ENCODE measurements at places on chromosomes 1 and 21.

DNA sequence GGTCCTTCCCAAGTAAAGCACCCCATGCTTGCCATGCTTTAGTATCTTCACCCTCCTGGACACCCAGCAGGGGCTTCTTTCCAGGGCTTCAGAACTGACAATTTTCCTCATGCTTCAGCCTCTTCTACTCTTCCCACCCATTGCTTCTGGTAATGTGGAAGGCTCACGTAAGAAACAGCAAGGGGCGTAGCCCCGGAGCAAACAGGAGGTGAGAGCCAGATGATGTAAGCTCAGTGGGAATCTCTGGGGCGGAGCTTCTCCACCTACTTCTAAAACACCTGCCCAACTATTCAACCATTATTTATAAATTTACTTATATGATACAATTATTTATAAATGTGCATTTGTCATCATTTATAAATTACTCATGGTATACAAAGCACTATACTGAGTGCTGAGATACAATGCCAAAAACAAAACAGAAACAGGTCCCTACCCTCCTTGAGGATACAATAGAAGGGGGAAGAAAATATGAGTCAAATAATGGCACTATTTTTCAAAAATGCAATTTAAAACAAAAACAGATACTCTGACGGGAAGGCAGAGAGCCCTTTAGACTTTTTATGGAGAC is 140.1 kb upstream of the CAMK1G start:
- no peak for DNase-seq

DNA sequence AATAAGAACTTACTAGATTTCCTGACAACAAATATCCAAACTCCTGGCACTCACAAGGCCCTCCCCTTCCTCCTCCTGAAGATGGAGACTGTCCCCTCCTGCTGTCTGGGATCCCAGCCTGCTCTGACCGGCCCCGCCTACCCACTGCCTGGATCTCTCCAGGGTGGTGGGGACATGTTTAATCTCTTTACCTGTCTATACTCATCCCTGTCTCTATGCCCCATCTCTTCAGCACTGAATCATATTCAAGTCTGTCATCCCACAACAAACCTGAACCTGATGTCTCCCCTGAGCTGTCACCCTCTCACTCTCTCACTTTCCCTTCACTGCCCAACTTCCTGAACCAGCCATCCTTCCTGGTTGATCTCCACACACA is 22.1 kb downstream of the MATN1 start:
- no peak for DNase-seq

DNA sequence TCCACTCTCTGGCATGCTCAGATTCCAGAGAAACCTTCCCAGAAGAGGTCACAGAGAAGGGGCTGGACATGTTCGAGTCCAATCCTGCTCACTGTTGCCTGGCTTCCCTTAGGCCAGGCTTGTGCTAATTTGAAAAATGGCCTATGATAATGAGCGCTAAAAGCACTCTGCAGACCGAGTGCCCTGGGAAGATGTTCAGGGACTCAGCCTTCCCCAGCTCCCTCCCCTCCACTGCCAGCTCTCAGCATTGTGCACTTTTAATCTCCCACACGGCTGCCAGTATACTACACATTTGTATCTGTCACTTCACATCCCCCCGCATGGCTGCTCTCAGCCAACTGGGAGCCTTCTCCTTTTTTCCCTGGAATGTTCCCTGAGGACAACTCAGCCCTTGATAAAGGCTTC is 24.1 kb downstream of the FAM163A start:
- no peak for DNase-seq

- no peak for DNase-seq
These were observed 162.0 kb downstream of the FGGY start for GRCh38 chr1:59458884-59459283.

GRCh38 chr1:30783256-30783915 is 25.8 kb upstream of the LAPTM5 start:
- DNase-seq: peak; percentile 88

GRCh38 chr1:4174291-4175200 is 274.5 kb upstream of the C1orf174 start:
- DNase-seq: no peak

DNA sequence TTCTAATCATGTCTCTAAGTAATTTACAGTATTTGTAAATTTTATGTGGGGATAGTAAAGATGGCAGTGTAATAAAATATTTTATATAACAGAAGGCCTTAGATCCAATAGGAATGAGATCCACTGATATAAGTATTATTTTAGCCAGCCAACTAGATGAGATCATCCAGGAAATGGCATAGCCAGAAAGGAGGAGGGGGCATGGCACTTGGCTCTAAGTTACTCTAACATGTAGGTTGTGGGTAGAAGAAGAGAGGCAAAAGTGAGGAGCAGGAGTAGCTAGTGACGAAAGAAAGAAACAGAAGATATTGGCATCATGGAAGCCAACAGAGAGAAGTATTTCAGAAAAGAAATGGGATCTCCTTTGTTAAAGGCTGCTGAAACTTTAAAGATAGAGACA is 426.1 kb downstream of the PTPRC start:
- DNase-seq: no peak

- DNase-seq: no peak
These were observed 17.4 kb downstream of the BMP8A start for GRCh38 chr1:39508857-39509305.

DNA sequence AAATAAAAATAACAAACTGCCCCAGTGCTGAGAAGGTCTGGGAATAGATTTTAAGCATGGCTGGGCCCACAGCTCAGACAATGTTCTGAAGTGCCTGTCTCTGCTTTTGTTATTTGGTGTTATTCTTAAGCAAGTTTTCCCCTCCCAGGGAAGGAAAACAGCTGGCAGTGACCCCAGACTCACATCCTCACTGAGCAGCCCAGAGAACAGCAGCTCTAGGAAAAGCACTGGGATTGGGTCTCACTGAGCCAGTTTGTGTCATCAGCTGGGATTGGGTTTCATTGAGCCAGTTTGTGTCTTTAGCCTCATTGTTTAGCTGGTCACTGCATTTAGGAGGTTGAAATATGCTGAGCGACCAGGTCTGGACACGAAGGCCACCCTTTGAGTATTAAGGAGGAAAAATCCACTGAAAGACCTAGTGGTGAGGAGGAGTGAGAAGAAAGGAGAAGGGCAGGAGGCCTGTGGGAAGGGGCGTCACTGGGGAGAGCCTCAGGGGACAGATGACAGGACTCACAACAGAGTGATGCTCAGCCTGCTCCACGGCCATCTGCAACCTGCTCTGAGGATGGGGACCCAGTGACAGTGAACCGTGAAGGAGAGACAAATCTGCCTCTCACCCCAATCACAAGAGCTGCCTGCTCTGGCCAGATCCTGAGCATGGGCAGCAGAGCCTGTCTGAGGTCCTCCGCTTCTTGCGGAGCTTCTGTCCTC is 103.8 kb downstream of the TOMM20 start:
- no peak for DNase-seq

DNA sequence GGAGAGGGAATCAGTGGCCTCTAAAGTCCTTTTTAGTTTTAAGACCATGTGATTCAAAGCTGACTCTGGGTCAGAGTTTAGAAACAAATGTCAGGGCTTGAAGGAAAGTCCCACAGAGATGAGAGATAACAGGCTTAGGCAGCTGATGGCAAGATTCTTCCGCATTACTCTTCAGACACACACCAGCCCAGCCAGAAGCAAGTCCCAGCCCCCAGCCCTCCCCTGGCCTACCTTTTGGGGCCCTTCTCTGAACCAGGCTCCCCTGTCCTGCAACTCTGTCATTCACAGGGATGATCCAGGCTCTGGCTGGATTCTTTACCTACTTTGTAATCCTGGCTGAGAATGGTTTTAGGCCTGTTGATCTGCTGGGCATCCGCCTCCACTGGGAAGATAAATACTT is 13.1 kb upstream of the CASQ1 start:
- no peak for DNase-seq

DNA sequence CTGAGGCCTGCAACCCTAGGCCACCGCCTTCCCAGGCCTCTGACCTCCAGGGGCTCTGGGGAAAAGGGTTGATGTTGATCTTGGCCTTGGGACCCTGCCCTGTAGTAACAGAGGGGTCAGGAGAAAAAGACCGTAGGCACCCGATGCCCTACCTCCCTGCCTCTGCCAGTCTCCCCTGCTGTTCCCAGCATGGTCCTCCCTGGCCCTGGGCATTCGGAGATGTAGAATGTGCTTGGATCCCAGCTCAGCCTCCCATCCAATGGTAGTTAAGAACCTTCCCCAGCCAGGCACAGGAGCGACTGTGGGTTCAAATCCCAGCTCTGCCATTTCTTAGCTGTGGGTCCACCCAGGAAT is 72.0 kb upstream of the TARDBP start:
- DNase-seq: no peak

DNA sequence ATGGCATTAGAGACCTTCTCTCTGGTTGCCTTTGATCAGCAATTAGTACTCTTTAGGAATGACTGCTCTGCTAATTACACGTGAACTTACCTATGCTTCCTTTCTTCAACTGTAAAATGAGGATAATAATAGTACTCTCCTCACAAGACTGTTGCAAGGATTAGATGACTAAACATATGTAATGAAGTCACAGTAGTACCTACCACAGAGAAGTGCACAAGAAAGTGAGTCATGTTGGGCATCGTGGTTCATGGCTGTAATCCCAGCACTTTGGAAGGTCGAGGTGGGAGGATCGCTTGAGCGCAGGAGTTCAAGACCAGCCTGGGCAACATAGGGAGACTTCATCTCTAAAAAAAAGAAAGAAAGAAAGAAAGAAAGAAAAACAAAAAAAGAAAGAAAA is 68.1 kb upstream of the AK4 start:
- DNase-seq: peak; percentile 43

- DNase-seq: peak; percentile 98
These were observed 42.4 kb upstream of the PSEN2 start for GRCh38 chr1:226827968-226828513.

DNA sequence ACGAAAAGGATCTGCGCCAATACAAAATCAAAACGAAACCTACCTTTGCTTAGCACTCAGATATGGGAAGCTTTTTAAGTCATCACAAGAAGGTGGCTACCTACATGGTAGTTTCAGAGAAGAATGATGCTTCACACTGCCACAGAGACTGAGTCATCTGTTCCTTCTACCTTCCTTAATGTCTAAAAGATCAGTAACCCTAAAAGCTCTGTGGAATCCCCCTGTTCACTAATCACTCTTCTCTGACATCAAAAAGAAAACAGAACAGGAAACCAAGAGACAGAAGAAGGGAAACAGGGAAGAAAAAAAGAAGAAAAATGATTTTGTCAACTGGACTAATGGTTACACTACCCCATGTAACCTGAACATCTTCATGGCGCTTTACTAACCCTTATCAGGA is 177.2 kb downstream of the SMYD3 start:
- DNase-seq: no peak

DNA sequence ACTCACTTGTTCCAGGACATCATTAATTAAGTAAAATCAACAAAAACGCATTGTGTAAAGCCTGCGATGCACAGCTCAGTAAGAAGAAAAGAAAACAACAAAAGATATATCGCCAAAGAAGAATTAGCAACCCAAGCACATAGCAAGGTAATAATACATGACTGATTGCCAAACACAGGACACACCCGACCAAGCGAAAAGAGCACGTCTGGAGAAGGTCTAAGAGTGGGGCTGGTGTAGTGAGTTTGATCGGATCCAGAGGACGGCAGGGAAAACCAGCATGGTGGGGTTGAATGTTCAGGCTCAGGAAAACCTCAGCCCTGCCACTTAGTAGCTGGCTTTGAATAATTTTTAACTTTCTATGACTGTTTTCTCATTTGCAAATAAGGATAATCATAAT is 69.8 kb downstream of the JAK1 start:
- DNase-seq: no peak

DNA sequence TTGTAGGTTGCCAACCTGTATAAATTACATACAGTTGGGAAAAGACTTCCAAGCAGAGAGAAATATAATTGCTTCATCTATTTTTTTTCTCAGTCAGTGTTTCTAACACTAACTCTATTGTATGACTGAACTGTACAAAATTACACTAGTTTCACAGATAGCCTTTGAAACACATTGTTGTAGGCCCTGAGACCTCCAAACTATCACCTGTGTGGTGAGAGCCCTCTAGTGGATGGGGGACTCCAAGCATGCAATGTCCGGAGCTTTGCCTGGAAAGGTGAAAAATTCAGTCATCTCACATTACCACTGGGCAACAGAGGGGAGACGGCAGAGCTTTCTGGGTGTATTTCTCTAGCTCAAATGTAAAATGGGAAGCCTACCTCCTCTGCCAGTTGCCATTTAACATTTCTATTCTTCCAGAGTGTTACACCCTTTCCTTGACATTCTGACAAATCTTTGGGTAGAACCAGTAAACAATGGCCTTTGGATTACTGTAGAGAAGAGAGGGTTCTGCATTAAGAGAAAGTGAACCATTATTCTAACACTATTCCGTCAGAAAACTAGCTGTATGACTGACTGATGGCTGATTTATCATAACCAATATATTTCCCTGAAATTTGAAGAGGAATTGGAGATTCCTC is 212.2 kb downstream of the LYPLAL1 start:
- DNase-seq: peak; percentile 5

- no peak for DNase-seq
These were observed 15.9 kb downstream of the SHISA4 start for GRCh38 chr1:201904579-201904978.

GRCh38 chr1:212205843-212206242 is 79.4 kb upstream of the PPP2R5A start:
- no peak for DNase-seq

GRCh38 chr21:18245464-18245967 is 883 bp downstream of the CHODL start:
- DNase-seq: no peak

- DNase-seq: peak; percentile 73
These were observed 3.9 kb upstream of the SLC27A3 start for GRCh38 chr1:153771261-153771660.

GRCh38 chr21:22791986-22792560 is 1793.9 kb downstream of the NCAM2 start:
- peak; percentile 42 for DNase-seq

- DNase-seq: peak; percentile 82
These were observed 99.1 kb upstream of the ARTN start for GRCh38 chr1:43834280-43835081.
